ENCODE measurements at places on chromosomes 3 and 15.

- DNase-seq = no peak
Measured at GRCh38 chr15:25176616-25176923, 221.8 kb downstream of the SNRPN start.

DNA sequence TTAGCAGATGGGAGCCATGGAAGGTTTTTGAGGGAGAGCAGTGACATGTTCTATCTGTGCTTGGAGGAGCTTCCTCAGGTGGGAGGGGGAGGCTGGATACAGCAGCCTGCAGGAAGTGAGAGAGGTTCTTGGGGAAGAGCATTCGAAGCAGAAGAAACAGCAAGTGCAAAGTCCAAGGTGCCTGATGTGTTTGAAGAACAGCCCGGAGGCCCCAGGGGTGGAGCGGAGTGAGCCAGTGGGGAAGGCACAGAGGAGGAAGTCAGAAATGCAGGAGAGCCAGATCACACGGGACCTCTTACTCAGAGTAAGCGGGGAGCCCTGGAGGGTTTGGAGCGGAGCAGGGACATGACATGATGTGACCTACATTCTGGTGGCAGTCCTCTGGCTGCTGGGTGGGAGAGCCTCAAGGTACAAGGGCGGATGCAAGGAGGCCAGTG, 10.8 kb downstream of the ITGA11 start:
- no peak for DNase-seq

- no peak for DNase-seq
Measured at GRCh38 chr3:17799312-17799711, 56.9 kb upstream of the TBC1D5 start.

DNA sequence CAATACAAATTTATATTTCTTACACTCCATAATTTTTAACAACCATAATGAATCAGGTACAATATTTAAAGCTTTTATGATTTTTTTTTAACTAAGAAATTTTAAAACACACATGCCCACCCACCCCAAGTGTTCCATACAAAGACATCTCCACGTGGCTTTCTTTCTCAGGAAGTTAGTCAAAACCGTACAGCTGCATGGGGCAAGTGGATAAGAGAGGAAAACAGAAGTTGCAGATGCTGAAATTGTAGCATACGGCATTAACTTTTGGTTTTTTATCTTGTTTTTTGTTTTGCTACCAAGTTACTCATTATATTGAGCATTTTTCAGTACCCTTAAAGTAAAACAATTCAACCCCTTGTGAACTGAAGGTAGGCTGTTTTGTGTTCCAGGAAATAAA, 14.8 kb downstream of the GNB4 start:
- no peak for DNase-seq

DNA sequence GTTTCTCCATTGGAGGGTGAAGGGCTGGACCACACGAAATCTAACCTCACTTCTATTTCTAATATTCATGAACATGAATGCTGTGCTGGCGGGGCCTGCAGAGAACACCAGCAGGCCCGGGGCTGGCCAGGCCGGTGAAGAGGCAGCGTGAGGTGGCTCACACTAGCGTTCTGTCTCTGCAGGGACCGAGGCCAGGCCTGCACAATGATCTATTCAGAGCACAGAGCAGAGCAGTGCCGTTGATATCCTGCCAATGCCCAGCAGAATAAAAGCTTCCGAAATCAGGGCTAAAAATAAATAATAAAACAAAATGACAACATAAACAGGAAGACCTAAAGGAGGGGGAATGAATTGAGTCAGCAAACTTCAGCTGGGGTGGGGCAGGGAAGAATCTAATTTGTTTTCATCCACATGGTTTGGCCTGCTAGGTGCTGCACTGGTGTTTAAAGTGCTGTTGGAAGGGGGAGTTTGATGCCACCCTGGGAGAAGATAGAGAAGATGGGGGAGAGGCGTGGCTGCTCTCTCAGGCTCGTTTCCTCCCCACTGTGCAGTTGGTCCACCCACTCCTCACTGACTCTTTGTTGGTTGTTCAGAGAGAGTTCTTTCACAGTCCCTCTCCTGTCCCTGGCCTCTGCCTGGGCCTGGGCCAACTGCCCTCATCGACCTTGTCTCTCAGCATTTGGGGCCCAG, 837.1 kb downstream of the AGBL1 start:
- DNase-seq = no peak

- no peak for DNase-seq
Measured at GRCh38 chr3:38627956-38628355, 21.5 kb downstream of the SCN5A start.

GRCh38 chr3:51637941-51638471, 33.0 kb upstream of the TEX264 start:
- DNase-seq = no peak

DNA sequence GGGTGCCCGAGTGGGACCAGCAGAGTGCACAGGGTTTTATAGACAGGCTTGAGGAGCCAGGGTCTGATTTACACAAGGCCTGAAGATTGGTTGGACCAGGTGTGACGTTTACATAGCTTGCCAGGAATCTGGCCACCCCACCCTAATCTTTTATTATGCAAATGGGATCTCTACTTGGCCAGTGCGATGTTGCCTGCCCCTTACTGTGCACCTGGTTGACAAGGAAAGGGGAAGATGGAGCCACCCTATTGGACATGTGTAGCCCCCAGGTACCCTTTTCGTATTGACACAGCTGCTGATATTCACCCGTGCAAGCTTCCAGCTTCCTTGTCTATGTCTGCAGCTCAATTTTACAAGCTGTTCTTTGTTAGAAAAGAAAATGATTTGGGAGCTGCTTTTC, 132.0 kb downstream of the ARNT2 start:
- no peak for DNase-seq

- no peak for DNase-seq
Measured at GRCh38 chr3:58492494-58492905, 604 bp downstream of the KCTD6 start.

- DNase-seq = no peak
Measured at GRCh38 chr3:142929109-142929508, 34.4 kb downstream of the PAQR9 start.

DNA sequence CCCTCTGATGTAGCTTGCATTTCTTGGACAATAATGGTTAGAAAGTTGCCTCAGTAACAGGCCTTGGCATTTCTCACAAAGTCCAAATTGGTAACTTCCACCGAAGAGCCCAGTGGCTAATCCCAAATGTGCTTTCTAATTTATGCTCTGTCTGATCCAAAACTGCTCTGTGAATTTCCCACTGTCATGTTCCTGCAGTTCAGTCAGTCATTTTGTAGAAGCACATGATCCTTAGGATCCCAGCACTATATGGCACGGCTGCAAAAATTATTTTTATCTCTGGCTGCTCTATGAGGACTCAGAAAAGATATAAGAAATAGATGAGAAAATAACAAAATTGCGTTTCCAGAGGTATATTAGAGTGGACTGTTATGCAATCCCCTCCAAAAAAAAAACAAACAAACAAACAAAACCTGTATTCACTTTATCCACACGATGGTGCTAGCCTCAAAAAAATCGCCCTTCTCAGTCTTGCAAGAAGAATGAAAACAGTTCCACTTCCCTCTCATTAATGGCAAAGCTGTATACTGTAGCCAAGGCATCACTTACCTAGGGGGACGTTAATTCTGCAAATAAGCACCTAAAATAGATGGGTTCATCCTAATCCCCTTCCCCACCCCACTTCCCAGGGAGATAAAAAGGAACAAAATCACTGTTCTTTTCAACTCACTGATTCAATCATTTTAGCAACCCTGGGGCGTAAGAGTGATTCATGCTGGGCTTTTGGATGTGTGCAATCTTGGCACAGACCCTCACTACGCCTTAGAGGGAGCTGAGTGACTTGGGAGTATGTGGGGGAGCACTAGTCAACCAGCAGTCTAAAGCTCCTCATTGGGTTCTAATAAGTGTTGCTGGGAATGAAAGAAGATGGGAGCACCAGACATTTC, 61.3 kb downstream of the TMCO5A start:
- DNase-seq = no peak

DNA sequence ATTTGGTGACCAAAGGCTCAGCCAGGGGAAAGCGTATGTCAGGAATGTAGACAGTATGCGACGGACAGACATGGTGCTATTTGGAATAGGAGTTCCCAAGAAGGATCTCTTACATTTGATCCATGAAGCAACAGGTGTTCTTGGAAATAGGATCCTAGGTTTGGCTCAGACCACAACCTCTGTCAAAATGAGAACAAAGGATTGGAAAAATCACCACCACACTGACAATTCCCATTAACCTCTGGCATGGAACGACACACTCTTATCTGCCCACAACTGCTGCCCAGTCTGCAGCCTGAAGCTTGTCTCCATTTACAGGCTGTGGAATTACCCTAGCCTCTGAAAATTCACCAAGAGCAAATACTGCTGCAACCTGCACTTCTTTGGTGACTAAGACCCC, 33.6 kb upstream of the LRRN1 start:
- DNase-seq = no peak

DNA sequence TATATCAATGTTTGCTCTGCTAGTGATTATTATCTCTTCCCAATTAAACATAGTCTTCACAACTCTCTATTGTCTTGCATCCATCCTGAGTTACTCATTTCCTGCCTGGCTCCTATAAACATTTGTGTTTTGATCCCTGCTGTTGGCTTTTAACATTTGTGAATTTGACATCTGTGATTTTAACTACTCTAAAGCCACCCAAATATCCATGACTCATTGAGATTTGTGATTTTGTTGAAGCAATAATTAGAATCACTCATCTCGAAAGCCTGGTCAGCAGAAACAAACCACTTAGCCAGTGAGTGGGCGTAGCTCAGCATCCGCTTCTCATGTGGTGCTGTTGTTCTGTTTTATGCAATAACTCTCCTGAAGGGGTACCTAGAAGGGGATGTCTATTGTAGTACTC, 174.3 kb upstream of the ZBTB20 start:
- no peak for DNase-seq

- DNase-seq = no peak
Measured at GRCh38 chr3:108552267-108553159, 36.7 kb downstream of the CIP2A start.

DNA sequence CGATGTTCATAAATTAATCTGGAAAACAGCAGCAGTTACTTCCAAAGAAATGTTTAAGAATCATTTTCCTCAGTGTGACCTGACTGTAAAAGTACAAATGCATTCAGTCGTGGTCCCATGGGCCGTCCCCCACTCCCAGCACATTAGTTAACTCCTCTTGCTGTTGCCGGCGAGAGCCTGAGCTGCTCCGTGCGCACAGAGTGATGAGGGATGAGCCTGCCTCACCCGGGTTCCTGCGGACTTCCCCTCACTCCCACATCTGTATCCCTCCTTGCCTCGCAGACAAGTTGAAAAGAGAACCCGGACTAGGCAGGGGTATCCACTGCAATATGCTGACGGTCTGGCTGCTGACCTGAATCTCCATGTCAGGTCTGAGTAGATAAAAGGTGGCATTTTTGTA, 861.7 kb upstream of the NR2F2 start:
- DNase-seq = no peak

GRCh38 chr3:3783696-3784095, 15.5 kb upstream of the LRRN1 start:
- DNase-seq = no peak

GRCh38 chr3:126310816-126311215, 46.4 kb downstream of the KLF15 start:
- no peak for DNase-seq

- DNase-seq = no peak
Measured at GRCh38 chr15:37524601-37525000, 409.8 kb upstream of the TMCO5A start.

GRCh38 chr3:43328653-43329052, 42.3 kb downstream of the SNRK start:
- no peak for DNase-seq

- DNase-seq = no peak
Measured at GRCh38 chr15:69958496-69959084, 139.1 kb downstream of the TLE3 start.

DNA sequence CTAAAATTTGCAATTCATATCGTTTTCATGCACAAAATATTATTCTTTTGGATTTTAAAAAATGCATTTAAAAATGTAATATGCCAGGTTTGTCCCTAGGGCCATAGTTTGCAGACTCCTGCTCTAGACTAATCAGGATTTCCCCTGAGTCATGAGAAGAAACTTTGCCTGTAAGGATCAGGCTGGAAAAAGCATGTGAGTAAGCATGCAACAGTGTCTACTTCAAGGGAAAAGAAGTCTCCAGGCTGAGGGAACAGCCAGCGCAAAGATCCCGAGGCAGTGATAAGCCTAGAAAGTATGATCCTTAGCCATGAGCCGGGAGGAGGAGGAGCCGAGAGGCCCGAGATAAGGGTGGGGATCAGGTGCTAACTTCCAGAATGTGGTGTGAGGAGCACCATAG, 382.8 kb upstream of the CFAP20DC start:
- DNase-seq = no peak

- no peak for DNase-seq
Measured at GRCh38 chr3:197397838-197398237, 99.4 kb upstream of the DLG1 start.

- no peak for DNase-seq
Measured at GRCh38 chr3:57143886-57144459, 21.2 kb downstream of the IL17RD start.

- no peak for DNase-seq
Measured at GRCh38 chr3:16079519-16079918, 95.0 kb upstream of the GALNT15 start.

DNA sequence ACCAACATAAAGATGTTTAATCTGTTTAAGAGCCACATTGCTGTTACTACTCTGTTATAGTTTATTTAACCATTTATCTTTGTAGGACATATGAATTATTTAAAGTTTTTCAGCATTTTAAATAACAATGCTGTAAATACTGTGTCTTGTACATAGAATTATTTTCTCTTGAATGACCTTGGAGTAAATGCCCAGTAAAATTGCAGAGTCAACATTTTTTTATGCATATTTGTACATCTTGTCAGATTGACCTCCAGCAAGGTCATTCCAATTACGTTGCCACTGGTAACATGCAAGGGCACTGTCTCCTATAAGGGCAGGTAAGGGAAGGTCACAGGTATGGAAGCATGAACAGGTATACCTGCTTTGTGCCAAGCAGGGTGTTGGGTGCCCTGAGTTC, 64.3 kb downstream of the RLBP1 start:
- DNase-seq = no peak

- DNase-seq = no peak
Measured at GRCh38 chr3:98782824-98783500, 19.8 kb downstream of the ST3GAL6 start.

GRCh38 chr15:58077427-58077826, 11.9 kb upstream of the ALDH1A2 start:
- DNase-seq = no peak

- no peak for DNase-seq
Measured at GRCh38 chr15:40792394-40792793, 14.5 kb upstream of the ZFYVE19 start.

DNA sequence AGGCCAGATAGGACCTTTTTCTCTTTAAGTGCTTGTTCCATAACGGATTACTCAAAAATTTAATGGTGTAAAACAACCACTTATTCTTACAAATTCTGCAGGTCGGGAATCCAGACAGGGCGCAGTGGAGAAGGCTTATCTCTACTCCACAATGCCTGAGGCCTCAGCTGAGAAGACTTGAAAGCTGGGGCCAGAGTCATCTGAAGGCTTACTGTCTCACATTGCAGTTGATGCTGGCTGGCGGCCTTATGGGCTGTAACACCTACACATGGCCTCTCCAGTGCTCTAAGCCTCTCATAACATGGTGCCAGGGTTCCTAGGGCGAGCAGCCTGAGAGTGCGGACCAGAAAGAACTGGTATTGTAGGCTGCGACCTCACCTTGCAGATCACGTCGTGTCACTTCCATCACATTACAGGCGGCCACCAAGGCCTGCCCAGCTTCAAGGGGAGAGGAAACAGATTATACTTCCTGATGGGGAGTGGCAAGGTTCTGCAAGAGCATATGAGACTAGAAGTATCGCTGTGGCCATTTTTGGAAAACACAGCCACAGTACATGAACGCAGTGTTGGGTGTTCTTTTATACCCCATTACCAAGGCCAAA, 32.4 kb downstream of the CMTM7 start:
- DNase-seq = no peak

Measured in activated T-helper 1 cell treated with Interleukin-2 at 50 U/mL for 16 hours (primary cell).